ENCODE measurements at places on chromosomes 12 and 14. TPM values are rescaled to one million over a fixed set of nuclear protein-coding genes. Genes with fewer than 3 reads are reported as not detected.

Gene CD163L1
- 0.38 TPM for total RNA-seq

Gene CLEC2A
- total RNA-seq = not detected

Gene OR4E2
- total RNA-seq = not detected

Gene POTEG
- total RNA-seq = not detected

Gene WIF1
- not detected for total RNA-seq

Gene GPR135
- 0.23 TPM for total RNA-seq

Gene RTL1
- total RNA-seq = not detected

Gene KRT84
- total RNA-seq = not detected

Gene INHBC
- total RNA-seq = not detected

Measured in hair follicular keratinocyte (primary cell).